ENCODE measurements at places on chromosomes 13 and 19.

DNA sequence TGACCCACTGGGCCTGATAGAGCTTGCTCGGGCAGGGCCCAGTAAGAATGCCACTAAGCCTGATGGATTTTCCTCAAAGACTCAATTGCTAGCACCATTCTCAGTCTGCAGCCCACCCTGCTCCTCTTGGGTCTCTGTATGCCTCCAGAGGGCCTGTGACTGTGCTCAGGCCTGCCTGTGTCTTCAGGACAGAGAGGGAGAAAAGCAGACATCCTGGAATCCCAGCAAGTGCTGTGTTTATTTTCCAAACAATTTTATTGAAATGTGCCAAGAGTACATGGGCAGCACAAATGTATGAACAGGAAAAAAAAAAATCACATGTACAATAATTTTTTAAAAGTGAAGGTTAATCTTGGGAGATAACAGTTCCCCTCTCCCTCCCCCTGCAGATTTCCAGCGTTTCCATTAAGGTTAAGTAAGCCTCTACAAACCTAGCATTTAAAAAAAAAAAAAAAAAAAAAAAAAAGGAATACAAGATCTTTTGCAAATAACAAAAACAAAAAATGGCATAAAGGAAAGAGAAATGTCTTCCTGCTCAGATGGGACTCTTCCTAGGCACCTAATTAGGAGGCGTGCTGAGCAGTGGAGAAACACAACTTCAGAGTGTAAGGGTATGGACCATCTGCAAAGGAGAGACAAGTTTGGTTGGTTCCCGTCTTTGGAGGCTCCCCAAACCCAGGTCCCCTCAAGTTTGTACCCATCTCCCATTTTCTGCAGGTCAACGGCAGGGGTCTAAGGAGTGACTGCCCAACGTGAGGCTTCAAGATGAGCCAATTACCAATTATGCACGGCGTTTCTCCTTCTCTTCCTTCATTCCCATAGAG, 4.8 kb upstream of the ECH1 start:
- no peak for DNase-seq

- no peak for DNase-seq
These were observed 1.4 kb downstream of the NKPD1 start for GRCh38 chr19:45159210-45159970.

DNA sequence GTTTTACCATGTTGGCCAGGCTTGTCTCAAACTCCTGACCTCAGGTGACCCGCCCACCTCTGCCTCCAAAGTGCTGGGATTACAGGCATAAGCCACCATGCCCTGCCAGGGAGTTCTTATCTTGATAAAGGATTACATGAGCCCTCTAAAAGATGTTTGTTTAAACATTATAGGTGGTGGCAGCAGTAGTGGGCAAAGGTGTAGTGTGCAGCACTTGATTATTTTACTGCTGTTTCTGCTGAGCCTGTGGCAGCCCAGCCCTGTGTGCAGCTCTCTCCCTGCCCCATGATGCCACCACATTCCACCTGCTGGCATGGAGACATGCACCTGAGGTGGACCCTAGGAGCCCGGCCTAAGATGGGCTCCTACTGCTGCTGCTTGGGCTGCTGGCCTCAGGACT, 54.0 kb downstream of the ZNF429 start:
- DNase-seq, result no peak

GRCh38 chr13:21579754-21580316, 24.1 kb downstream of the MICU2 start:
- peak; percentile 44 for DNase-seq

DNA sequence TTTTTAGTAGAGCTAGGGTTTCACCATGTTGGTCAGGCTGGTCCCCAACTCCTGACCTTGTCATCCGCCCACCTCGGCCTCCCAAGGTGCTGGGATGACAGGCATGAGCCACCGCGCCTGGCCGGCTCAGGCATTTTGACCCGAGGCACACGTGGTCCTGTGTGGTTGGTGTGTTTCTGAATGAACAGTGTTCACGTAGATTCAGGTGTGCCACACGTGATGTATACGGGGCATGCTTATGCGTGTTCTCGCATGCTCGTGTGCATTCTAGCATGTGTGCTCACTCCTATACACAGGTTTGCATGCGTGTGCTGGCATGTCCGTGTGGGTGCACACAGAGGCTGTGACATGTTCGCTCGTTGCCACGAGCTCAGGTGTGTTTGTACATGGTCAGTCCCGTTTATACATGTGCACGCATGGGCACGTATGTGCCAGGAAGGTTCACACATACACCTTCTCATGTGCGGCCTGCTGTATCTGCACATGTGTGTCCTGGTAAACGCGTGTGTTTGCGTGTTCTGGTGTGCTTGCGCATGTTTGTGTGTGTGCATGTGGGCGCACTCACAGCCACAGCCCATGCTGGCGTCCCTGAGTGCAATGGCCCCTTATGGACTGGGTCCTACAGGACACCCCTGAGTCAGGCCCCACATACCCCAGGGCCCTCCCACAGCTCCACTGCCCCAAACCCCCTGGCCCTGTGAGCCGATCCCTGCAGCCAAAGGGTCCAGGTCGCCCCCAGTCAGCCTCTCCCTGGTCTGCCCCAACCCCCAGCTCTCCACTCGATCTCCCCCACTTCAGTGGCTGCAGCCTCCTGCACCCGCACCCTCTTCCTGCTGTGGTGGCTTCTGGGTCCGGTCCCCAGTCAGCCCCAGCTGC, 20.6 kb upstream of the TCF3 start:
- no peak for DNase-seq

DNA sequence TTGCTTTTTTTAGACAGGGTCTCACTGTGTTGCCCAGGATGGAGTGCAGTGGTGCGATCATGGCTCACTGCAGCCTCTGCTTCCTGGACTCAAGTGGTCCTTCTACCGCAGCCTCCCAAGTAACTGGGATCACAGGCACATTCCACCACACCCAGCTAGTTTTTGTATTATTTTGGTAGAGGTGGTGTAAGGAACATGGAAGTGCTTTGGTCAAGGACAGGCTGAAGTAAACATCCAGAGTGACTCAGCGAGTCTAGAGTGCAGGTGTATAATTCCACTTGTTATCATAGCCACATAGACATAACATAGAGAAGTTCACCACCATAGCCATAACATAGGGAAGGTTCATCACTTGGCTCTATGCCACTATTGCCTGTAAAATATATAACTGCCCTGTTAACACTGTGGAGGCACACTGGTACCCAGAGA, 98.6 kb downstream of the RBM26 start:
- no peak for DNase-seq

DNA sequence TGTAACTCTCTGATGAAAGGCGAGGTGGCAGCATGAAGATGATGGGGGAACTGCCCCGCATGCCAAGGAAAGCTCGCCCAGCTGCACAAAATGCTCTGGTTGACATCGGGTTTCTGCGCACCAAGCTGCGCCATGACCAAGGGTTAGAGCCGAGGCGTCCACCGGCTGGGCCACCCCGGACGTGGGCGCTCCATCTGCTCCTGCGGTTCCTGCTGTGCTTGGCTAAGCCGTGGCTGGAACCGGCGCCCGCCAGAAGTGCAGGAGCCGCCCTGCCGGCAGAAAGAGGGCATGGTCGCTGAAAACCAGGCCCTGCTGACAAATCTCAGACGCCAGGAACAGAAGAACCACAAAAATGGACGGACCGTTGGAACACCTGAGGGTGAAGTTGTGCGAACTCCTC, 57.9 kb downstream of the ZNF100 start:
- no peak for DNase-seq

- no peak for DNase-seq
These were observed 82.0 kb upstream of the WASF3 start for GRCh38 chr13:26475176-26476110.

- DNase-seq, result no peak
These were observed 16.9 kb downstream of the NALCN start for GRCh38 chr13:101399365-101399764.

- DNase-seq, result peak; percentile 94
These were observed 434 bp upstream of the ETFB start for GRCh38 chr19:51366389-51367254.

DNA sequence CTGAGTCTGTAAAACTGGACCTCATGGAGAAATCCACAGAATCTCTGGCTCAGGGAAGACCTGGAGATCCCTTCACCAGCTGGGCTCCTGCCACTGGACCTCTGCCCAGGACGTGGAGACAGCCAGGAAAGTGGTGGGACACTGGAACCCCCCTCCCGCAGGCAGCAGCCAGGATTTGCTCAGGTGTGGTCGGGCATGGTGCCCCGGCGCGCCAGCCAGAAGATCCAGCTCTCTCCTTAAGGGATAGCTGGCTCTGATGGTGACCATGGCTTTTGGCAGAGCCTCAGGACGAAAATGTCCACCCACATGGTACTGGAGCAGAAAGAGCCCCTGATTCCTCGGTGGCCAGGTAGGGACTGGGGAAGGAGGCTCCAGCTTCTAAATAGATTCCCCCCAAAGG, 26.6 kb upstream of the KCTD15 start:
- no peak for DNase-seq

All from CD4-positive, alpha-beta T cell treated with Interleukin-2 at 100 ng/mL for 4 hours (primary cell).